ENCODE measurements at places on chromosomes 5 and 9. TPM values are rescaled to one million over a fixed set of nuclear protein-coding genes. Genes with fewer than 3 reads are reported as not detected.

The PTBP3 gene
- 102 TPM for total RNA-seq

The HTR4 gene
- not detected for total RNA-seq

The ACTBL2 gene
- total RNA-seq: not detected

The OR1Q1 gene
- total RNA-seq: not detected

The ADGRD2 gene
- total RNA-seq: not detected

The ELOVL7 gene
- 6.0 TPM for total RNA-seq

The GPR107 gene
- 50.7 TPM for total RNA-seq

The TNFAIP8 gene
- 29.6 TPM for total RNA-seq

The NMUR2 gene
- not detected for total RNA-seq

The EQTN gene
- total RNA-seq: not detected

The SCGB3A1 gene
- 0.57 TPM for total RNA-seq

The FAM114A2 gene
- total RNA-seq: 14.6 TPM

The PCDHA4 gene
- 5.0 TPM for total RNA-seq

The TAF1L gene
- total RNA-seq: not detected

The PCDHGC4 gene
- total RNA-seq: 2.6 TPM

The ADRB2 gene
- 0.36 TPM for total RNA-seq

The TAL2 gene
- 4.1 TPM for total RNA-seq

The TMC1 gene
- not detected for total RNA-seq

The CCL28 gene
- 1.5 TPM for total RNA-seq

The SLC6A19 gene
- 0.16 TPM for total RNA-seq

The MARVELD2 gene
- total RNA-seq: 28.8 TPM

The FOCAD gene
- total RNA-seq: 49.7 TPM

The OGN gene
- not detected for total RNA-seq

The ADAMTS19 gene
- 34.6 TPM for total RNA-seq
